ENCODE measurements at places on chromosomes 12 and 14.

GRCh38 chr12:90090929-90091651 lies 382.5 kb upstream of the ATP2B1 start:
- DNase-seq = peak; percentile 78

DNA sequence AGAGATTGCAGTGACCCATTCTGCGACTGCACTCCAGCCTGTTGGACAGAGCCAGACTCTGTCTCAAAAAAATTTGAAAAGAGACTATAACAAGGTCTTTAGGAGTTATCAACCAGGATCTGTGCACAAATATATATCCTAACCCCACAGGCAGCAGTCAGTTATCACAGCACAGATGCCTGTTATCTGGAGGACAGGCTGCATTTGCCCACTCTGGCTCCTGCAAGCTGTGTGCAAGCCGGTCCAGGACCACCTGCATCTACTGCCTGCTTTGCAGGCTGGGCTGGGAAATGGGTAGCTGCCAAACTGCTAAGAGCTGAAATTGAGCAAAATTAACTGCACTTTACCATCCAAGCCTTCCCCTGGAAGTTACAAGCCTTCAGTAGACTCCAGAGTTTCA lies 21.4 kb upstream of the RCOR1 start:
- no peak for DNase-seq

- no peak for DNase-seq
Observed at GRCh38 chr12:95787274-95787818, 3.2 kb downstream of the NTN4 start.

DNA sequence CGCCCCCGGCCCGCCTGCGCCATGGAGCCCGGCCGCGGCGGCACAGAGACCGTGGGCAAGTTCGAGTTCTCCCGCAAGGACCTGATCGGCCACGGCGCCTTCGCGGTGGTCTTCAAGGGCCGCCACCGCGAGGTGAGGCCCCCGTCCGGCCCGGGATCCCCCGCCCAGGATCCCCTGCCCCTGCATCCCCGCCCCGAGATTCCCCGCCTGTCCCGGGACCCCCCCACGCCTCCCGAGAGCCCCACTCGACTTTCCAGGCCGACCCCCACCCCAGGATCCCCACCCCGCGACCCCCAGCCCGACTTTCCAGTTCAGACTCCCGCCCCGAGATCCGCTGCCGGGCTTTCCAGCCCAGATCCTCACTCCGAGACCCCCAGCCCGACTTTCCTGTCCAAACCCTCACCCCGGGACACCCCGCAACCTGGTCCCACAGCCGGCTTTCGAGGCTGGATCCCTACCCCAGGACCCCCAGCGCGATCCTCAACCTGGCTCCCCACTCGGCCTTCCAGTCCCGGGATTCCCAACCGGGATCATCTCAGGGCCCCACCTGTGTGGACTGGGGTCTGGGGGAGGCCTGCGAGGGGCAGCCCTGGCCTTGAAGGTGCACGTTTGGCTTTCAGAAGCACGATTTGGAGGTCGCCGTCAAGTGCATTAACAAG lies 688 bp downstream of the ULK1 start:
- no peak for DNase-seq

DNA sequence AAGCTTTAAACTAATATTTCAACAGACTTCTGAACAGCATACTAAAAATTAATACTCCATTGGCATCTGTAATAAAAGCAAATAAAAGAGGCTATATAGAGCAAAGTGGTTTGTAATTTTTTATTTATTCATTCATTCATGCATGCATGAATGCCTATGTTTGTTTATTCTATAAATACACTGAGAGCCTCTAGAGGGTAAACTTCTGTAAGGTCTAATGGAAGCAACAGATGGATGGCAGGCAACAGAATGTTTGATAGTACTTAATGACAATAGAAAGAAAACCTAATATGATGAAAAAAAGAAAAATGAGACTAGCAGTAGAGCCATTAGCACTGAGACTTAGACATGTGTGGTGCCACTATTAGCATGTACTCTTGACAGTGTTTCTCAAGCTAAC lies 253.1 kb downstream of the CCDC91 start:
- DNase-seq = no peak

DNA sequence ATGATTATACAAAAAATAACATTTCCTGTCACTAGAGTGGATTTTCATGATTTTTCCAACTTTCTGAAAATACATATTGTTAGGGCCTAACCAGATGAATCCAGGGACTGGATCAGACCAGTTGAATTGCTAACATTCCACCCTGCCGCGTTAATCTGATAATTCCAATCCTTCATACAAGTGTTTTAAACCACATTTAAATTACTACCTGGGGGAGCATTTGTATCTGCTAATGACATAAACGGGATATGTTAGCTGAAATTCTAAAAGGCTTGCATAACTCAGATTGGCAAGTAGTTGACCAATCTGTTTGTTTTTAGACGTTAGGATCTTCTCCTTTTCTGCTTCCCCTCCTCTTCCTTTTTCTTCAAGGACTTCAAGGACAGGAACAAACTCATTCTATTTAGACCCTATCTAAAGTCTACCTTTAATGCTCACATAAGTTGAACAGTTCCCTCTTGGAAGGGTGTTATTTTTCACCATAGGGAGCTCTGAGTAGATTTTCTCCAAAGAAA lies 239.0 kb downstream of the ADAMTS20 start:
- no peak for DNase-seq

DNA sequence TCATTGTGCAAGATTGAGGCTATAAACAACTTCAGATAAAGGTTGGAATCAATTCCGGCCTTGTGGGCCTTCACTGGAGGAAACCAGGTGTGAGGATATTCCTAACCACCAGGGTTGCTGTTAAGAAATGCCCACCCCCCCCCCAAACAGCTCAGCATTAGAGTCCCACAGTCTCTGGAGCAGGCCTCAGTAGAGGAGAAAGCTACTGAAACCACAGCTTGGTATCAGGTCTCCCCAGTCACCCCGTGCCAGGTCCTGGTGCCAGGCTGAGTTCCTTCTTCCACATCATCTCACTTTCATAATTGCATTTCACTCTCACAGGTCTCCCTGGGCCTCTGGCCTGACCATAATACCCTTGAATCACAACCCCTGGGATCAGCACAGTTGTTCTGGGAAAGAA lies 12.5 kb downstream of the GALNT6 start:
- DNase-seq = no peak

DNA sequence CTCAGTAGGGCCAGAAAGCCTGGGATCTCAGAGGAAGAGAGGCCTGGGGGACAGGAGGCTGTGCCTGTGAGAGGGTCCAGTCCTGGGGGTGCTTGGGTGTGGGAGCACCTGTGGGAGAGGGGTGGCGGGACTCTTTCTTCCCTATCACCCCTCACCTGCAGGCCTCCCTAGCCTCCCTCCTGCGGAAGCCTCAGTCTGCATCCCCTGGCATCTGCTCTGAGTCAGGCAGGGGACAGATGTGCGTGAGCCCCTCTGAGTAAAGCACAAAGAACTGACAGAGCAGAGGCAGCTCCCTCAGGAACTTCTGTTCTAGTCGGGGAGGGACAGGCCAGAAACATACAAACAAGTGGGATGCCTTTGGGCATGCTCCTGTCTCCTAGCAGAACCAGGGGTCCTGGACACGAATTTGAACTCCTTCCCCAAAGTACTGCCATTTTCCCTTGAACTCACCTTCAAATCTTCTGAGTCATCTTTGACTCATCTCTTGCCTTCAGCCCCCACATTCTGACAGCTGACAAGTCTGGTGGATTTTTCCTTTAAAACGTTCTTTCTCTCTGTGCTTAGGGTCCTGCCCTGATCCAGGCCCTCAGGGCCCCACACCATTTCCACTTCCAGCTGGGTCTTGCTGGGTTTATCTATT lies 8.5 kb upstream of the HSP90AA1 start:
- DNase-seq = peak; percentile 35

DNA sequence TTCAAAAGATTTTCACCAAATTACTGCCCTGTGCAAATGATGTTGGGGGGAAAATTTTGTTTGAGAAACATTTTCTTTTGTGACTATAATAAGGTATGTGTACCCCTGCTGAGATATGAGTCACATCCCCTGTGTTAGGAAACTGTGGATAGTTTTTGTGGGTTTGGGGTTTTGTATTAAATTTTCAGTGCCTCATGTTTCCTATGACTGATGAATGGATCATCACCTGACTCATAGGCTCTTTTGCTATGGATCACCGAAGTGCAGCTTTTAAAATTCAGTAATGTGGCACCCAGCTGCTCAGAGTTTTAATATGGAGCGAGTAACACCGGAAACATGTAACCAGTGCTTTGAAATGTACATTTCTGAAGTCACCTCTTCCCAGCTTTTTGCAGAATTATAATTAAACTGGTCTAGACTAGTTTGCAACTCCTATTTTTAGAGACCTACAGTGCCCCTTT lies 167.4 kb upstream of the HMGA2 start:
- peak; percentile 98 for DNase-seq

DNA sequence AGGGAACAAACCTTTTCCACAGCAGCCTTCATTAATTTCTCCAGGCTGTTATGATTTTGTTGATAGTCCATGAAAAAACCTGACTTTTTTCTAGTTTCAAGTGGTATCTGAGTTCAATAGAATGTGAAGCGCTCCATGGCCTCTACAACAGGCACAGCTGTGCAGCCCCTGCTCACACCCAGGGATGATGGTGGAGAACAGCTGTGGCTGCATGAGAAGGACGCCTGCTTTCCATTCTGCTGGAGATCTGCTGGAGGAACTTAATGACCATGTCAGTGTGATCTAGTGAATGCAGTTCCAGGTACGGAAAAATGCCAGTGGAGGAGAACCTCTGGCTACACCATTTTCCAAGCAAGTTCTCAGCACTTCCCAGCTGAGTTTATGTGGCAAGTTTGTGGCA lies 80.6 kb downstream of the PIWIL1 start:
- no peak for DNase-seq

- DNase-seq = no peak
Observed at GRCh38 chr12:59500915-59501314, 94.9 kb upstream of the SLC16A7 start.

- DNase-seq = peak; percentile 22
Observed at GRCh38 chr12:65156366-65156841, 13.0 kb upstream of the LEMD3 start.

DNA sequence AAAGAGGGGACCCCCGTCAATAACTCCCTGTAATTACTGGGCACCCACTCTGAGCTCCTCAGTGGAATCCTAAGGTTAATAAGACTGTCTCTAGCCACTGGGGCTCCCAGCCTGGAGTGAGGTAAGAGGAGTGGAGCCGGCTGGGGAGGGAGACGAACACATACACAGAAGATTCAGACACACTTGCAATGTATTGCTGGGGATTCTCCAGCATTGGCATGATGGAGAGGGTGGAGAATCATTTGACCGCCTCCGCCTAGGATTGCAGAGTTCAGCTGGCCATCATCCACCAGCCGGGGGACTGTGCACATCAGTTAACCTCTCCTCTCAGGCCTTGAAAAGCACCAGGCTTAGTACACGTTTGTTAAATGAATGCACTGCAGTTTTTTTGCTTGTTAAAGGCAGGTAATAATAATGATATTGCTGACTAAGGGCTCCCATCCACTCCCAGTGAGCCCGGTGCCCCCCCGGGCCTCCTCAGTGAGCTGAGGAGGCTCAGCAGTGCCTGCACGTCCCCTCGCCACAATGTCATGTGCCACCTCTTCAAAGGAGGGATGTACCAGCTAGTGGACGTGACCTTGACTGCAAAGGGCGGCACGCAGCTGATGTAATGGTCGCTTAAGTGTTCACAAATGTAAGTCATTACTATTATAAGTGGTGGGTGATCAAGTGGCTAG lies 20.3 kb upstream of the FAIM2 start:
- no peak for DNase-seq
